ENCODE measurements at places on chromosomes 7 and 10.

DNA sequence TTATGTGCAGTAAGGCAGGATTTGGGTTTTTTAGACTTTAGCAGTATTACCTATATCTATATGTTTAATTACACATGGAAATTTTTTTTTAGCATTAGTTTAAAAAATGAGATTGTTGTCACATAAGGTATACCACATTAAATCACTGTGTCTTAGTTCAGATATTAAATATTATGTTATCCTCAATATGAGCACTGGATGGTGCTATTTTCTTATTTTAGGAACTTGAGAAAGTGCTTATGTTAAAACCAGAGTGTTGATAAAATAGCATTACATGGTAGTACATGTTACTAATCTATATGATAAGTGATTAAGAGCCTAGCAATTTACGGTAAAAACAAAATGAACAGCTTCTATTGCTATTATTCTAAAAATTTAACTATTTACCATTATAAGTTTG, 28.8 kb downstream of the MIOS start:
- peak; percentile 48 for DNase-seq

DNA sequence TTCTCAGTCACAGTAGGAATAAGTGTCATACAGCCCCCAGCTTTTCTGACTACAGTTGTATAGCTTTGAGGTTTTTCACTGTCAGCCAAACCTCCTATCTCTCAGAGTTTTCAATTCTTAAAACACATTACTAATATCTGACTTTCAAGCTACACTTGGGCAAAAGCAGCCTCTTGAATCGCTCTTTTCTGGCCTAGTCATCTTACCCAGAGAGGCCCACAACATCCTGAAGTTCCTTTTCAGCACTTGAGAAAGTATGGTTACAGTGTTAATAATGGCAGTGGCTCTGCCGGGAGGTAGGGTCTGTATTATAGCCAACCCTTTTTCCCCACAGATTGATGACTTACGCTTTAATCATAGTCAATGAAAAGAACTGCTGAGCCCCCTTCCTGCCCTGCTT, 181.0 kb downstream of the LRRC4 start:
- no peak for DNase-seq

GRCh38 chr10:112826018-112826697, 123.9 kb upstream of the TCF7L2 start:
- DNase-seq: no peak

- DNase-seq: no peak
Observed at GRCh38 chr10:122142641-122143237, 128.4 kb upstream of the BTBD16 start.

- no peak for DNase-seq
Observed at GRCh38 chr7:78487464-78487863, 688.9 kb downstream of the PHTF2 start.

DNA sequence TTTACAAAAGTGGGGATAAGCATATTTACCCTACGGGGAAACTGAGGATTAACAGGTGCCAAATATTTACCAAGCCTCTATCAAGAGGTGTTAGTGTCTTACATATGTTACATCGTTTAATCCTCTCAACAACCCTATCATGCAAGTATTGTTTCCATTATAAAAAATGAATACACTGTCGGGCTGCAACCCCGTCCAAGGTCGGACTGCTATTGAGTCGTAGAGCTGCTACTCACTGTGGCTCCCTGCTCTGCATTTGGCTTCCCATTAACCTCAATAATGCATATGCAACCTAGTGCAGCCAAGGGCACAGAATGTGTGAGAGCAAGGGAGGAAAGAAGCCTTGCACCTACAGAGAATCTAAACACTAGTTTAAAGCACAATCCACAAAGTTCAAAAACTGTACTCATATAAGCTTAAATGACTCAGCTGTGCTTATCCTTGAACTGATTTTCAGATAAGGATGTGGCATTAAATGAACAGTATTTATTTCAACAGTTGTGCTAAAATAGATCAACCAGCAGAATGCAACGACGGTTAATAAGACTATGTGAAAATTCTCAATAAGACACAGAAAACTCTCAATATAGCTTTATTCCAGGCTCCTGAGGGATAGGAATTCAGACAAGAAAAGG, 49.9 kb downstream of the UBE2H start:
- DNase-seq: no peak

DNA sequence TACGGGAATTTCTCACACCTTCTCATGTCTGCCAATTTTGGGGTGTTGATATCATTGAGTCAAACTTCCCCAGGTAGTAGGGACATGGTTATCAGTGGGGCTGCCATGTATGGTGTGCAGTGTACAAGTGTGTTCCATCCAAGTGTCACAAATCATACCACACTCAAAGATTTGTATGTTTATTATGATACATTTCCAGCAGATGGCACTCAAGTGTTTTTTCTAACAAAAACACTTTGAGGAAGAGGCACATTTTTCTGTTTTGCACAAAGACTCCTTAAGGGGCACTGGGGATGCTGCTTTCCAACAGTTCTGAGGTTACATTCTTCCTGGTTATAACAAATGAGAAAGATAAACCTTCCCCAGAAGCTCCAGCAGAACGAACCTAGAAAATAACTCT, 414.5 kb downstream of the REEP3 start:
- DNase-seq: no peak

DNA sequence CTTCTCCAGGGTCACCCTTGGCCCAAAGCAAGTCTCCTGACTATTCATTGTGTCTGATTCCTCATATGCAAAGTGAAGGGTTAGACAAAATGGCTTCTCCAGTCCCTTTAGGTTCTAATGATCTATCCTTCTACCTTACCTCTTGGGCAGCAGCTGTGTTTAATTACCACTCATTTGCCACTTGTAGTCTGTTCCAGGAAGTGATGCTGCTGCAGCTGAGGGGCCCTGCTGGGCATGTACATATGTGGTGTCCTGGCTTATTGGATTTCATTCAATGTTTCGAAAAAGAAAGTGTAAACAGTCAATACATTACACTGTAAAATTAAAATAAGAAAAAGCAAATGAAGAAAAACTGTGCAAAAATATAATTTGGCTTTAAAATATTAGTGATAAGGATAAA, 36.6 kb downstream of the SCIN start:
- no peak for DNase-seq

DNA sequence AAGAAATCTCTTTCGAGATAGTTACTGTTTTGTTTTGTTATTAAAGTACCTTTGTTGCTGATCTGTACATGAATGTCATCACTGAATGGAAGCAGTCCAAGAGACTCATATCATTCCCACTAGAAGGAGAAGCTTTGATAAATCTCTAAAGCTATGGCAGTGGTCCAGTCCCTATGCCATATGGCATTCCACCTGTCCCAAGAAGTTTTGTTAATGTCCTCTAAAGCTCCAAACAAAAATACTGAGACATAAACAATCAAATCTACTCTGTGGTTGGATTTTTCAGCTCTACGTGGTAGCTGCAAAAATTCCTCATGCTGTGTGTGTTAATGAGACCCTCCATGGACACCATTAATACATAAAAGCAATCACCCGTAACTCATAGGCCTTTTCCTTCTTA, 94.1 kb downstream of the LRRN3 start:
- DNase-seq: no peak

GRCh38 chr10:61108915-61109314, 164.9 kb upstream of the RHOBTB1 start:
- DNase-seq: no peak

DNA sequence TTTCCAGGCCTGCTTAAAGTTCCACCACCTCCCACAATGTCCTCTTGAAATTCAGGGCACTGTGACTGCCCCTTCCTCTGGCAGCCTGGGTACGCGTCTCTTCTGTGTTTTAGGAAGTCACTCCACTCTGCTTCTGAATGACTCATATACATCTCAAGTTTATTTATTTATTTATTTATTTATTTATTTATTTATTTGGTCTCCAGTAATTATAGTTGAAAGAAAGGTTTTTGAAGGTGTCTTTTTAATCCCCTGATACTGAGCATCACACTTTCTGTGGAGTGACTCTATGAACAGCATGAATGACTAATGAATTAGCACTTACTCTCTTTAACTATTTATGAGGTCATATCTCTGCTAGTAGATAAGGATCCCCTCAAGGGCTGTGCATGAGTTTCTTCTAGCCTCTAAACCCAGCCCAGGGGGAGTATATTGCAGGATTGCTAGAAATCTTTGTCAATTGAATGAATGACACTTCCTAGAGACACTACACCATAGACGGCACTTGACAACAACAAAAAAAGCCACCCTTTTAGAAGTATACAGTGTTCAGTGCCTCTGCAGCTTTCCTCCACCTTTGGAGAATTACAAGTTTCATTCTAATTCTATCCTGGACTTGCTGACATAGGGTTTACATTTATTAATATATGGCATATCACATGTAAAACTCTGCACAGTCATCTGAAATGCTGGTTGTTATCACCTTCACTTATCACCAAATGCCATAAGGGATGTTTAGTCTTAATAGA, 2.1 kb downstream of the MACC1 start:
- DNase-seq: peak; percentile 70

GRCh38 chr10:60003651-60004523, 97.5 kb upstream of the CCDC6 start:
- DNase-seq: no peak

DNA sequence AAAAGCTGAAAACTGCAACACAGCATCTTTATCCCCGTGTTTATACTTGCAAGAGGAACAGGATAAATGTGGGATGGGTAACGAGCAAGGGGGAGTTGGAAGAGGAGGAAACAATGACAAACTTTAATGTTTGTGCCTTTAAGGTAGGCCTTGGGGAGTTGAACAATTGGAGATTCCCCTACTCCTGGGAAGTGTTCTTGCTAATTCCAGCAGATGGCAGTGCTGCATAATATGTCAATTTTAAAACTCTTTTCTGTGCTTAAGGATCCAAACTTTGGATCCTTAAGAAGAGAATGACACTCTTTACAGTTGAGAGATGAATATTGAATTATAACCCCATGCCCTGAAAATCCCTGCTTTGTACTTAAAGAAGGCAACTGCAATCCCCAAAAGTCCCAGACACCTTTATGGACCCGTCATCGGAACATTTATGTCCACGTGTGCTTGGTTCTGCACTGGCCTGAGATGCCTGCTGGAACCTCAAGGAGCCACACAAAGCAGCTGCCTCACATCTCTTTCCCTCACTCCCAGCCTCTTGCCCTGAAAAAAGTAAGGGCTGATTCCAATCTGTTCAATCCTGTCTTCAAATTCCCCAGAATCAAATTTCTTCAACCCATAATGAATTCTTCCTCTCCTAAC, 12.0 kb downstream of the IFIT5 start:
- DNase-seq: peak; percentile 71

GRCh38 chr7:17069146-17069545, 187.4 kb upstream of the AGR3 start:
- DNase-seq: no peak

DNA sequence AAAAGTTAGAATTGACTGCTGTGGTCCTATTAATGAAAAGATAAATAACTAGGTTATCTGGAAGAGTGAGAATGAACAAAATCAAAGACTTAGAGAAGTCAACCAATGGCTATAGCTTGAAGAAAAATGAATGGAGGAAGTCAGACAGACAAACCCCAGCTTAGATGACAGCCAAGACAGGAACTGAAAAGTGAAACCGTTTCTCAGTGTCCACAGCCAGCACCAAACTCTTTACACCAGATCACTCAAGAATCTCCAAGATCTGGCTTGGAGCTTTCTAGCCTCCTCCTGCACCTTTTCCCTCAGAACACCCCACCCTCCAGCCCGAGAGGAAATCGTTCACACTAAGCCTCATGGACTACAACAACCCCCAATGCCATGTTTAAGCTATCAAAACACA, 167.0 kb downstream of the SFMBT2 start:
- DNase-seq: peak; percentile 56

DNA sequence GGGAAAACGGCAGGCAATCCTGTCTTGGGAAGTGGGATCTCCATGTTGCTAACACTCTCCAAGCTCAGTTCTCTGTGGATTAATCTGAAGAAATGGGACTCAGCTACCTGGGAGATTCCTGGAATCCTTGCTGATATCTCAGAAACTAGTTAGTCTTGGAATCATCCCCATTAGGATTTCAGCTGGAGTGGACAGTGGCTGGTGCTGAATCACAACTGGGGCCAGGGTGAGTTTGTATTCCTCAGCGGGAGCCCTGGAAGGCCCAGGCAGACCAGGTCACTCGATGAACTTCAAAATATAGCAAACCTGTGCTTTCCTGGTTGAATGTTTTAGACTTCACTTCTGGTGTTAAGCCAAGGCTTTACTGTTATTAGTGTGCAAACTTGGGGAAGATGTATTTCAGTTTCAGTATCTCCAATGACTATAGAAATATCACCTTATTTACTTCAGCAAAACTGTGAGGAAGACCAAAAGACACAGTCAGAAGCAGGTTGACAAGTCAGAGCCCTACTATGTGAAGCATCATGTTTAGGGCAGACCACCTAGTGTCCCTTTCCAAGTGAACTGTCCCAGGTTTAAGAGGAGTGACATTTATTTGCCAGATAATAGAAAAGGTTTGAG, 126.1 kb downstream of the AOAH start:
- DNase-seq: no peak

GRCh38 chr7:155589001-155589980, 42.9 kb upstream of the CNPY1 start:
- no peak for DNase-seq

DNA sequence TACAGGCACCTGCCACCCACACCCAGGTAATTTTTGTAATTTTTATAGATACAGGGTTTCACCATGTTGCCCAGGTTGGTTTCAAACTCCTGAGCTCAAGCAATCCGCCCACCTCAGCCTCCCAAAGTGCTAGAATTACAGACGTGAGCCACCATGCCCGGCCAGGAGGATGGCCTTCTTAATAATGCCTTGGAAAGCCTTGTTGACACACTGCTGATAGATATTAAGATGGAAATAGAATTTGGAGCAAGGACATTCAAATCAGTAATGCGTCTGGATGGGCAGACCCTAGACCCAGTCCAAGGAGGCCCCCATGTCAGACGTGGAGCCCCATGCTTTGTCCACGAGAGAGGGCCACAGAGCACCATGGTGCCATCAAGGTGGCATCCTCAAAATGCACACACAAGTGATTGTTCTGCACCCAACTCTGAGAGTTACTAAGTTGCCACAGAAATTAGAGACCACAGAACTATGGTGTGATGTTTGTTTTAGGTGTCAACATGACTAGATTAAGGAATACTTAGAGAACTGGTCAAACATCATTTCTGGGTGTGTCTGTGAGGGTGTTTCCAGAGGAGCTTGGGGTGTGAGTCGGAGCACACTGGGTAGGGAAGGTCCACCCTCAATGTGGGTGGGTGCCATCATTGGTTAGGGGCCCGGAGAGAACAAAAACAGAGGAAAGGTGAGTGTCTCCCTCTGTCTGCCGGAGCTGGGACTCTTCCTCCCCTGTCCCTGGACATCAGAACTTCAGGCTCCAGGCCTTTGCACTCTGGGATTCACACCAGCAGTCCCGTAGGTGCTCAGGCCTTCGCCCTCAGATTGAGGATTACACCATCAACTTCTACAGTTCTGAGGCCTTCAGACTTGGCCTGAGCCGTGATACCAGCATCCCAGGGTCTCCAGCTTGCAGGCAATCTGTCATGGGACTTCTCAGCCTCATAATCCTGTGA, 34.5 kb downstream of the EBF3 start:
- DNase-seq: no peak

- DNase-seq: no peak
Observed at GRCh38 chr10:29710128-29710527, 75.4 kb upstream of the SVIL start.

GRCh38 chr10:107433605-107434004, 269.1 kb upstream of the SORCS1 start:
- DNase-seq: no peak

- no peak for DNase-seq
Observed at GRCh38 chr10:126843299-126843934, 61.8 kb upstream of the DOCK1 start.
